ENCODE measurements at places on chromosomes 1 and 21. TPM values are rescaled to one million over a fixed set of nuclear protein-coding genes. Genes with fewer than 3 reads are reported as not detected.
A peak's percentile ranks its signal among the peaks of the same experiment; 100 is the strongest.

Gene PPM1J
- 0.55 TPM for total RNA-seq

Gene DPT
- total RNA-seq: 19.5 TPM

Gene UAP1
- 47.8 TPM for total RNA-seq

Gene CITED4
- 18.4 TPM for total RNA-seq

Gene GPX7
- 4.5 TPM for total RNA-seq

Gene SLC30A2
- not detected for total RNA-seq

Gene PMF1
- 53.9 TPM for total RNA-seq

Gene KCNK2
- total RNA-seq: 0.20 TPM

Gene PARP1
- total RNA-seq: 56.5 TPM

DNA sequence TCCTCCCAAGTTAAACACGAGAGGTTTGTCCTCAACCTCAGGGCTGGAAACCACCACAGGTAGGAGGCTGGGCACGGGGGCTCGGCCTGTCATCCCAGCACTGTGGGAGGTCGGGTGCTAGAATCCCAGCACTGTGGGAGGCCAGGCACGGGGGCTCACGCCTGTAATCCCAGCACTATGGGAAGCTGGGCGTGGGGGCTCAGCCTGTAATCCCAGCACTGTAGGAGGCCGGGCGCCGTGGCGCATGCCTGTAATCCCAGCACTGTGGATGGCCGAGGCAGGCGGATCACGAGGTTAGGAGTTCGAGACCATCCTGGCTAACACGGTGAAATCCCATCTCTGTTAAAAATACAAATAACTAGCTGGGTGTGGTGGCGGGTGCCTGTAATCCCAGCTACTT lies 6.7 kb upstream of the CDK11A start:
- DNase-seq: peak; percentile 57

GRCh38 chr1:96865731-96866685 lies 144.4 kb downstream of the PTBP2 start:
- DNase-seq: no peak

DNA sequence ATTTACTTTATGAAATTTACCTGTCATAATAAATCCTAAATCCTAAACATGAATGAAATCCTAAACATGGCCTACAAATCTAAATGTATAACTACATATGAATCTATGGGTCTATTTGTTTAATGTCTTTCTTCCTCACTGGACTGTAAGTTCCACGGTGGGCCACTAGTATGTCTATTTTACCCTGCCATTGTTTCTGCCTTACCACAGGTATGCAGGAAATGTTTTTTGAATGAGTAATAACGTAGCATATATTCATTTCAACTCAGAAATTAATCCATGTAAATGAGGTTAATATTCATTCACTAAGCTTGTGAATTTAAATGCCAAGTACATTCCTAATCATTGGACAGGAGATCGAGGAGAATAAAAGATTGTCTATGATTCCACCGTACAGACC lies 35.3 kb downstream of the B3GALNT2 start:
- no peak for DNase-seq

DNA sequence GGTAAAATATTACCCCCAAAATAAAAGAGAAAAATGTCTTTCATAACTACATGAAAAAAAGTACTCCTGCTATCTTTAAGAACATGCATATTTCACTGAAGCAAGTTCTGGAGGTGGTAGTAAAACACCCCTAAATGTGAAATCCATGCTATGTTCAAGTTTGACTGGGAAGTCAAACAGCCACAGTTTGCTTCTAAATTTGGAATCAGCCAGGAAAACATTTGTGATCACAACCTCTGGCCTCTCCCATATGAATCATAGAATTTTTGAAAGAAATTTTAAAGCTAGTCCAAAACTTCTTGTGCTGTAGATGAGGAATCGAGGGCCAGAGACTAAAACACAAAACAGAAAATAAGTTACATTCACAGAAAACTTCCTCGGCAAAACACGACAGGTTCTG lies 6.6 kb downstream of the SORT1 start:
- DNase-seq: no peak

GRCh38 chr21:31117128-31117916 lies 79.0 kb upstream of the KRTAP19-8 start:
- DNase-seq: no peak

GRCh38 chr1:179818260-179818659 lies 59.3 kb downstream of the TOR1AIP2 start:
- DNase-seq: no peak

- peak; percentile 65 for DNase-seq
These were observed 17.6 kb downstream of the COL8A2 start for GRCh38 chr1:36107394-36107793.

GRCh38 chr21:40685141-40685540 lies 161.8 kb downstream of the DSCAM start:
- no peak for DNase-seq

- DNase-seq: no peak
These were observed 4.4 kb downstream of the POU3F1 start for GRCh38 chr1:38041936-38042834.

DNA sequence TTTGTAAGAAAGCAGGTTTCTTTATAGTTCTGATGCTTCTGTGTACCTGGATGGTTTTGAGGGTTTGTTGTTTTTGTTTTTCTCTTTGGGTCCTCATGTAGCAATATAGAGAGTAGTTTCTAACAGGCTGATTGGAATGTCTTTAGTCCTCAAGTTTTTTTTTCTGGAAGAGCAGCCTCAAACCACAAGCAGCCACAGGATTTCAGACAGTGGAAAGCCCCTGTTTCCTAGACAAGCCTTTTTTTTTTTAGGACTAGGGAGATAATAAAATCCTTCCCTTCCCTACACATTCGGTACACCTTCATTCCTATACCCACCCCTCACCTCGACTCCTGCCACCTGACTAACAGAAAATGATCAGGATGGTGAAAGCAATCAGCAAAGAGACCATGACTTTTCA lies 47.6 kb downstream of the ACP6 start:
- no peak for DNase-seq

GRCh38 chr1:240962086-240962485 lies 350.1 kb upstream of the GREM2 start:
- DNase-seq: no peak

- DNase-seq: peak; percentile 1
These were observed 121.1 kb downstream of the NUF2 start for GRCh38 chr1:163442895-163443294.

DNA sequence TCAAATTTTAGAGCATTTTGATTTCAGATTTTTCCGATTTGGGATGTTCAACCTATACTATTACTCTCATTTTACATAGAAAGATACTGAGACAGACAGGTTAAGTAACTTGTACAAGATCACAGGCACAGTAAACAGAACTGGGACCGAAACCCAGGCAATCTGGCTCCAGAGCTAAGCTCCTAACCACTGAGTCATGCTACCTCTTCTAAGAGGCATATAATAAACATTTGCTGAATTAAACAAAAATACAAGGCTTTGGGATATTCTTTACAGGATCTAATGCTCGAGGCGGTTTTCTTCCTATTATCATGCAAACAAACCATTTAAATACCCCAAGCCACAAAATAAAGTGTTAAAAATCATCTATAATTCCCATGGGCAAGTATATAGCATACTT lies 50.3 kb downstream of the MCOLN2 start:
- DNase-seq: no peak

GRCh38 chr1:236812334-236813030 lies 17.4 kb downstream of the MTR start:
- DNase-seq: no peak

DNA sequence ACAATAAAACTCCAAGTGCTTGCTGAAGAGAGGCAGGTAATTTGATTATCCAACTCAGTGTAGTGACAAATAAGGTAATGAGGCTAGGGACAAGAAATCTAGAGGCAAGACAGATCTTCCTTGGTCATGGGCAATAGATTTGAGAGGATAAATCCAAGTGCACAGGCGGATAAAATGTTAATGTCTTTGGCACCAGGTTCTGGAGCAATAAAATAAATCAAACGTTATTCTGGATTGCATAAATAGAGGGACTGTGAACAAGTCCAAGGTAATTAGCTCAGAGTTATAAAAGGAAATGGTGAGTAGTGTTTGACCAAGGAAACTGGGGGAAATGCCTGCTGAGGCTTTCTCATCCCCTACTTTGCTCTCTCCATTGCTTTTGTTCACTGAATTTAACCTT lies 329.3 kb upstream of the PROX1 start:
- no peak for DNase-seq

- DNase-seq: no peak
These were observed 150.0 kb downstream of the CASZ1 start for GRCh38 chr1:10646347-10646861.

DNA sequence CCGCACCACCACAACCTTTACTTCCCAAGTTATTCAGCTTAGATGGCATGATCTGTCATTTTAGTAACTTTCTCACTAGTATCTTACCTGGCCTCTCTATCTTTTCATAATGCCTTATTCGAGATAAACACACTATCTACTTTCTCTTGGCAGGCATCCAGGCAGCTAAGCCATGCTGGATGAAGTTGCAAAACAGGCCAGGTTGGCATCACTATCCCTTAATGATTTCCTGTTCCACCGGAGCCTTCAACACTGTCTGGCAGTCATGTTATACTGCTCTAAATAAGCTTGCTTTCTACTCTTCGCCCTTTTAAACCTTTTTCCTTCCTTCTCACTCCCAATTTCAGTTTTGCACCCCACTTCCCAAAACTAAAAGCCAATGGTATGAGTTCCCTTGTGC lies 12.0 kb upstream of the KCNH1 start:
- no peak for DNase-seq

DNA sequence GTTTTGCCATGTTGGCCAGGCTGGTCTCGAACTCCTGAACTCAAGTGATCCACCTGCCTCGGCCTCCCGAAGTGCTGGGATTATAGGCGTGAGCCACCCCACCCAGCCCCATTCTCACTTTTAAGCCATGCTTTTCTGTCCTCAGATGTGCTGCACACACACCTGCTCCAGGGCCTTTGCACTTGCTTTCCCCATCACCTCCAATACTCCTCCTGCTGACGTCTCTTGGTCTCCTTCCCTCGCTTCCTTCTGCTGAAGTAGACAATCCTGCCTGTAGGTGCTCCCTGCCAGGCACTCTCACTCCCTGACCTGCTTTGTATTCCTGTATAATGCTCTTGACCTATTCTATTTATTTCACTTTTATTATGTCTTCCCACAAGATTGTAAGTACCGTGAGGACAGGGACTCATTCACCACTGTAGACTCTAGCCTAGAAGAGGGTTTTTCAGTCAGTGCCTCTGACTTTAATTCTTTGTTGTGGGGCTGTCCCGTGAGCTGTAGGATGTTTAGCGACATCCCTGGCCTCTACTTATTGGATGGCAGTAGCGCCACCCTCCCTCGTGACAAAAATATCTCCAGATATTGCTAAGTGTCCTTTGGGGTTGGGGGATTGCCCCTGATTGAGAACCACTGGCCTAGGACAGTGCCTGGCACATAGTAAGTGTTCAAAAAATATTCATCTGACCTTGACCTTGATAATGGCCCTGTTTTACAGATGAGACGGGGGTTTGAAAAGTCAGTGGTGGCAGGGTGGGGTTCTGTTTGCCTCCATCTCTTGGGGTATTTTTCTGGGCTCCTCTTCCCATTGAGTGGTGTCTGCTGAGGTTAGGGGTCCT lies 4.6 kb downstream of the TNFRSF1B start:
- DNase-seq: no peak

DNA sequence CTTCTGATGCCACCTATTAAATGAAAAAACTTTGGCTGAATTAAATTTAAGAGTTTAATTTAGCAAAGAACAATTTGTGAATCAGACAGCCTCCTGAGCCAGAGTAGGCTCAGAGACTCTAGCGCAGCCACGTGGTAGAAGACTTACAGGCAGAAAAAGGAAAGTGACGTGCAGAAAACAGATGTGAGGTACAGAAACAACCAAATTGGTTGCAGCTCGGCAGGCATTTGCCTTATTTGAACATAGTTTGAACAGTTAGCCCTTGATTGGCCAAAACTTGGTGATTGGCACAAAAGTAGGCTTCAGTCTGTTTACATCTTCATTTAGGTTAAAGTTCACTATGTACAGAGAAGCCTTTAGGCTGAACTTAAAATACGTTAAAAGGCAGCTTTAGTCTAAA lies 22.9 kb downstream of the TCP10L start:
- DNase-seq: no peak

DNA sequence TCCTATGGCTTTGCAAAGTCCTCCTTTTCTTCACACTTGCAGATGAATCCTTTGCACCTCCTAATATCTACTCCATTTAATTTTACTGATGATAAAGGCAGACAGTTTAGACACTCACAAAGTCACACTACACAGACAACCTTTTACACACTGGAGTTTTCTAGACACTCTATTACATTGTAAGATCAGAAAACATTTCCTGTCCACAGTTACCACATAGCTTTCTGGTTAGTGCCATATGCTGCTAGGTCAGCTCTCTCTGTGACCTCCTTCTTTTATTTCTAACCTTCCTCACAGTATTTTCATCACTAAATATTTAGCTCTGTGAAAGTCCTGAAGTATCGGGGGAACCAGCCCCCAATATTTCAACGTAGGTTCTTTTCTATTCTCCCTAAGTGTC lies 5.1 kb downstream of the SH2D1B start:
- no peak for DNase-seq

- no peak for DNase-seq
These were observed 5.6 kb upstream of the DEGS1 start for GRCh38 chr1:224177356-224177999.

All from upper lobe of left lung (tissue), 6 donors.